ENCODE measurements at places on chromosomes 7 and 10. TPM values are rescaled to one million over a fixed set of nuclear protein-coding genes. Genes with fewer than 3 reads are reported as not detected.

DNA sequence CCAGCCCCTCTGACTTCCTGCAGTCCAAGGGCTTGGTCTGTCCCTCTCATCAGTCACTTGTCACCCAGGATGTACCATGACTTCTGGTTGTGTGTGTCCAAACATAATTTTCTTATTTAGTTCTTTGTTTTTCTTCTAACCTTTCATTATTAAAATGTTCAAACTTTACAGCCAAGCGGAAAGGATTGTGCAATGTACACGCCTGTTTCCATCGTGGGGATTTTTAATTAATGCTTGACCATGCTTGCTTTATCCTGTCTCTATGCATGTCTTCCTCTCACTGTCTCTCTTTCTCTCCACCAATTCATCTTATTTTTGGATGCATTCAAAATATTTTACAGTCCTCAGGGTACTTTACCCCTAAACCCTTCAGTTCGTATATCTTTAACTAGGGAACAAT is 26.2 kb upstream of the ZNF488 start:
- no peak for DNase-seq

GRCh38 chr7:81114633-81115032 is 195.8 kb upstream of the SEMA3C start:
- DNase-seq = no peak

- no peak for DNase-seq
Measured at GRCh38 chr10:71597821-71598498, 121.6 kb downstream of the C10orf105 start.

- DNase-seq = no peak
Measured at GRCh38 chr7:151394076-151395035, 15.5 kb downstream of the WDR86 start.

The FOXP2 gene
- polyA plus RNA-seq = 11.1 TPM

DNA sequence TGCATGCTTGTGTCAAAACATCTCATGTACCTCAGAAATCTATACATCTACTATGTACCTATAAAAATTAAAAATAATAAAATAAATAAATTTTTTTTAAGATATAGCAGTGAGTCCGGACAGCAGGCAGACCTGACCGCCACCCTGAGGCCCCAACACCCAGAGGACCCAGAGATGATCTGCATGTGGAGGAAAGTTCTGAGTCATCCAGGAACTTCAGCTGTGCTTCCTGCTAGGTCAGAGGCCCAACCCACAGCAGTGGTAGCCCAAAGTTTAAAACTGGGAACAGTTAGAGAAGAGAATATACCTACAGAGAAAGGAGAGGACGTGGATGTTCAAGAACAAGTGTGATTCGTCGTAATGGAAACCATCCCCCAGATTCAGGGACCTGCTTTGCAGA is 683.7 kb upstream of the NRP1 start:
- DNase-seq = no peak

The SFMBT2 gene
- 6.3 TPM for polyA plus RNA-seq

- DNase-seq = peak; percentile 67
Measured at GRCh38 chr10:128268015-128268722, 141.9 kb upstream of the MKI67 start.

- DNase-seq = no peak
Measured at GRCh38 chr7:6262221-6262620, 10.2 kb downstream of the CYTH3 start.

DNA sequence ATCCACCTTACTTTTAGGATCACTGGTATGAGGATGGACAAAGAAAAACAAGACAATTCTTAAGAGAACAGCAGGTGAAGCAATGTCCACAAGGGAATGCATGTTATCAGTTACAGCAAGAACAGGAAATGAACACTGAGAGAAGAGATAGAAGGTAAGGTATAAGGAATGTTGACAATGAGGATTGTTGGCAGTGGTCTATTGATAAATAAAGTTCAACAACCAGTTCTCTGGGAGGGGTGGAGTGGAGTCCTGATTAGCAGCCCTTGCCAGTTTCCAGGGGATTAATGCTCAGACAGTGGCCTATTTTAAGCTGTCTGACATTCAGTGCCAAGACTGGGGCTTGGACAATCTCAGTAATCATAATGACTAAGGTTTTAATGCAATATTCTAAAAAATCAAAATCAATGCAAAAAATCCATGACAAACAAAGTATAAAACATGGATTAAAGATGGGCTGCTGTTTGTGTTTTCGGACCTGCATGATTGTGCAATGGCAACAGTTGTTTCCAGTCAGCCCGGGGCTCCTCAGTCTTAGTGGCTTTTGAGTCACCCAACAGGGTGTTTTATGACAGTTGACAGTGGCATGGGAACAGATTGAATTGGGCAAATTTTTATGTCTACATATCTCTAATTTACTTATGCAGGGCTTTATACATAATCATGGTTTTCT is 13.8 kb upstream of the AKR1B1 start:
- no peak for DNase-seq

GRCh38 chr10:34327184-34327583 is 487.9 kb downstream of the PARD3 start:
- DNase-seq = no peak

DNA sequence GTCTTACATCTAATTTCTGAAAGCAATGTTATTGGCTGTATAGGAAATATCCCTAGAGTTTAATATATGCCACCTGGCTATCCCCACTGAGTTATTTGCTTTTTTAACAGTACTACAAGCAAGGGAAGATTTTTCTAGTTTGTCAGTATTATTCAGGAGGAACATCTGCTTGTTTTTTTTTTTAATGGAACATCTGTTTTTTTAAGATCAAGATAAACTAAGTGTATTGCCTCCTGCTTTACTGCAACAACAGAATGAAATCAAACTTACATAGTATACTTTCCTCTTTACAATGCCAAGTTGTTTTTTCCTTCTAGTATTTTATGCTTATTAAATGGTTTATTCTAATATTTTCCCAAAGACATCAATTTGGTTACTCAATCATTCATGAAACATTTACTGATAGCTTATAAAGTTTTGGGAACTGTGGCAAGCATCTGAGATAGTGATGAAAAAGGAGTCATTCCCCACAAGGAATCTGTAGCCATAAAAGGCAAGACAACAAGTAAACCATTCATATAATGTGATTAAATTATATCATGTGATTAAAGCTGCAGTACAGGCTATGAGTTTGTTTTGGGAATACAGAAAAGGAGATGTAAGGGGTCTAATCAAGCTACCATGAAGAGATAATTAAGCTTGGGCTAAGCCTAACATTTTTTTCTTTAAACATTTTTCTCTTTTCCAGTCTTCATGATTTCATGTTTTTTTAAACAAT is 17.4 kb downstream of the MTPN start:
- no peak for DNase-seq

GRCh38 chr10:17226891-17227303 is 1.1 kb upstream of the VIM start:
- no peak for DNase-seq

GRCh38 chr10:125158275-125158600 is 2.1 kb downstream of the CTBP2 start:
- no peak for DNase-seq

- peak; percentile 51 for DNase-seq
Measured at GRCh38 chr10:126215746-126216631, 172.3 kb downstream of the ADAM12 start.

GRCh38 chr7:115122388-115122787 is 200.5 kb downstream of the MDFIC start:
- DNase-seq = no peak

- DNase-seq = no peak
Measured at GRCh38 chr7:116576350-116577319, 51.8 kb downstream of the CAV1 start.

Data from left renal pelvis (tissue), 4 donors.